LoVo (cell line): ENCODE measurements at places on chromosomes 12 and 14.

DNA sequence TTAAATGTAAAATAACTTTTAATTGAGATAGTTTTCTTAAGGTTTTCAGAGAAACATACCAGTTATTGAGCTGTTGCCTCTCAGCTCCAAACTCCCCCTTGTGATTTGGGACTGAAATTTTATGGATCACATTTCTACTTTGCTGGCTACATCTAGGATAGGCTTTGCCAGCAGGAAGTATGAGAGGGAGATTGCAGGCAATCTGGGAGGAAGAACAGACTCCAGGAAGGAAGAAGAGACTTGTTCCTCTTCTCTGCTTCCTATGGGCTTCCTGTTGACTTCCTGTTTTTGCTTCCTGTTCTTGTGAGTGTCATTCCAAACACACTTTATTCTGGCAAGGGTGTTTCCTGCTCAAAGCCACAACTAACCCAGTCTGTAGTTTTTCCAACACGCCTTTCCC lies 312.9 kb downstream of the ITPR2 start:
- DNase-seq: no peak

- no peak for DNase-seq
Observed at GRCh38 chr12:42201063-42201462, 37.0 kb downstream of the YAF2 start.

DNA sequence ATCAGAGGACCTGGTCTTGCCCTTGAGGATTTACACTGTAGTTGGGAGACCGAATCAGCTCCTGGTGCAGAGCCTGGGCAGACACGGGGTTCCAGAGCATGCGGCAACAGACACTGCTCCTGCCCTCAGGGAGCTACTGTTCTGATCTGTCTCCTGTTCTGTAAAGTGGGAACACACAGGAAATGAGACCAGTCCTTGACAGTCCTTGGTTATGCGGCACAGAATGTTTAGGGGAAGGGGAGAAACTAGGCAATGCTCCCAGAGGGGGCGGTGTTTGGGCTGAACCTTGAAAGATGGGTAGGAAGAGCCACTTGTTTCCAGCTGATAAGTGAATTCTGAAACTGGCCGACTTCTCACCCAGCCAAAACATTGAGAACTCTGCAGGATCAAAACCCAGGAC lies 132.4 kb downstream of the ZFP36L1 start:
- no peak for DNase-seq

- DNase-seq: no peak
Observed at GRCh38 chr14:91870001-91870400, 2.7 kb upstream of the TC2N start.

DNA sequence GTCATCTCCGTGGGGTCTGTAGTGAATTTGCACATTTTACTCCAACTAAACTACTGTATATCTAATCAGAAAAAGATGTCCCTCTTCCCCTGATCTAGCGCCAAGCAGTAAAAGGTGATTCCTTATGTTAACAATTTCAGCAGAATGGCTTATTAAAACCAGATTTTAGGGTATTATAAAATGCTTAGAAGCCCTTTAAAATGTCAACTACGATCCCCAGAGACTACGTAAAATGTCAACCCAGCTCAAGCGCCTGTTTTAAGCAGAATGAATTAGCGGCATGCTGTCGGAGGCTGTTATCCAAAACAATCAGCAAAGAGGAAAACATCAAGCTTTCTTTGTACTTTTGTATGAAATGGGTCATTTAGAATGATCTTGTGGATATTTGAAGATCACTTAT lies 408.9 kb downstream of the SOX5 start:
- DNase-seq: no peak

DNA sequence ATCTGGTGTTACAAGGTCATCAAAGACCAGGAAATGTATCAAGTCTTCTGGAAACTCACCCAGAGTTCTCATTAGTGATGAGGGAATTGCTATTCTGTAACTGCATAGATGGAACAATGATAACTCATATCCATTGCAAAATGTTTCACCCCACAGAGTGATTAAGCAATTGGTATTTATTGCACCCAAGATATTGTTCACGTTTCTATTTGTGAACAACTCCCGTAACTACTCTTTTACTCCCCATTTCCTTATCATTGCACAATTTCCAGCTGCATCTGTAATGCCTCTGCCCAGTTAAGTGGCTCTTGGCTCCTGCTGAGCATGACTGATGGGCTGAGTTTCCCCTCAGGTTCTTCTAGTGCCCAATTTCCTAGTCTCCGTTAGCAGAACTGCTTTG lies 108.7 kb upstream of the PRICKLE1 start:
- DNase-seq: no peak

- no peak for DNase-seq
Observed at GRCh38 chr14:32426028-32426427, 96.9 kb downstream of the AKAP6 start.

- no peak for DNase-seq
Observed at GRCh38 chr12:95312656-95313055, 95.0 kb downstream of the VEZT start.

- no peak for DNase-seq
Observed at GRCh38 chr12:85527192-85527591, 247.2 kb downstream of the ALX1 start.

DNA sequence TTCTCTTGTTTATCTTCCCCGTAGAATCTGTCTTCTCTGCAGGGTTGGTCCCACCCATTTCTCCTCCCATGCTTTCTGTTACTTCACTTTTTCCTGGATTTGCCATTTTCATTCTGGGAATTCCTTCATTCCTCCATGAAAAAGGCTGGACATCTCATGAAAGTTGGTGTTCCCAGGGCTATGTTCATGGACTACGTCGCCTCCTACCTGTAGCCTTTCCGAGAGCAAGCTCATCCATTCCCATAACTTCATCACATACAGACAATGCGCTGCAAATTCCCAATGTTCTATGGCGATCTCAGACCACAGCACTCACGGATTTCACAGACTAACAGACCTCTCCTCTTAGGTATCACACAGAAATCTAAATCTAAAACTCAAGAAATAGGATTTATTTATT lies 217.1 kb downstream of the EXOC5 start:
- no peak for DNase-seq

DNA sequence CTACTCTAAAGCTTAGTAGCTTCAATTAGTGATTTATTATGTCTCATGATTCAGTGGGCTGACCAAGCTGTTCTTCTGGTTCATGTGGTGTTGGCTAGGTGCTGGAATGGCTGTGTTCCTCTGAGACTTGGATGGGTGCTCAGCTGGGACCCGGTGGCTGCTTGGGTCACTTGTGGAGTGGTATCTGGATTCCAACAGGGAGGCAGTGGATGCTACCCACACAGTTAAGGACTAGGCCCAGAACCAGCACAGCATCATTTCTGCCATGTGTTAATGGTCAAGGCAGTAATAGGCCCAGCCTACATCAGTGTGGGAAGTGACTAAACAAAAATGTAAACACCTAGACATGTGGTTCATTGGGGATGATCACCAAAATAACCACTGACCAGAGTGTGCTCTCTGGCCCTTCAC lies 72.2 kb downstream of the FGD4 start:
- DNase-seq: no peak

DNA sequence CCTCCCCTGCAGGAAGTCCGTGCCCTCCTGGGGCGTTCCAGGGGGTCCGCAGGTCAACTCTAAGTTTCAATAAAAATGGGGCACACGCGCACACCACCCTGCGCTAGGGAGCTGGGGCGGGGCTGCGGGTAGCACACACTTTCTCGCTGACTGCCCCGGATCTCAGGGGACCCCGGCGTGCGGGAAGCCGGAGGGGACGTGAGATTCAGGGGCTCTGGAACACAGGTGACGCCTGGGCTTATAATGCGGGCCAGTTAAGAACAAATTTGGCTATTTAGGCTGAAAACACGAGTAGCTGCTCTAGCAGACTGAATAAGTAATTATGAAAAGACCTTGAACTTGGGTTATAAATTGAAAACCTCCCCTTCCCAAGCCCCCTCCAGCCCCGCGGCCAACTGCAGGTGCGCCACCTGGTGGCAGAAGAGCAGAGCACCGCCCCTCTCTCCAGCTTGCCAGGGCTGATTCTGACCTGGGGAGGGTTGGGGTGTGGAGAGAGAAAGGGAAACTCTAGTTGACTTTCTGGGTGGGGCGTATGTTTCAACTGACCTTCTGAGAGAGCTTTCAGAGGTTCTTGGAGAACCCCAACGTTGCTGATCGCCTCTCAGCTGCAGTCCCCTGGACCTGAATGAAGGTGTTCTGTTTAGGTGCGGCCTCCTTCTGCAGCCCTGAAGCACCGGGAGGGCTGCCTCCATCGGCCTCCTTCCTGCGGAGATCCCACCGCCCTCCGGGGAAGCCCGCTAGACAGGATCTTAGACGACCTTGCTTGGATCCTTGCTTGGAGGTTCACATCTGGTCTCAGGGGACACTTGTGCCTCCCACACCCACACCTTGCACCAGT lies 118.4 kb upstream of the EVL start:
- DNase-seq: peak; percentile 16

DNA sequence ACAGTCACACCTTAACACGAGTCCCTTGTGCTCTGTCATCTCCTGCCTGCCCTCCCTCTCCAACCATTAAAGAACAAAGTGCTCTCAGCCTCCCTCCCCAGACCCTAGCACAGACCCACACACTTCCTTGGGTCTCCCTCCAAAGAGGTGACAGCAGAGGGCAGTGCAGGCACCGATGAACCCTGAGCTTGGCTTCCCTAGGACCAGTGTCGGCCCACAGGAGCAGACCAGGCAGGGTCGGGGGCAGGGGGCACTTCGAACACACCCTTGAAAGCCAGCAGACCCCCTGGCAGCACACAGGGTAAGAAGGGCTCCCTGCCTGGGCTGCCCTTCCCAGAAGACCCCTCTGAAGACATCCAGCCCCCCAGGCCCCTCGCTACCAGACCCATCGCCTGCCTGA lies 7.0 kb downstream of the CDK2AP1 start:
- no peak for DNase-seq
